ENCODE measurements at places on chromosomes 3 and 15. TPM values are rescaled to one million over a fixed set of nuclear protein-coding genes. Genes with fewer than 3 reads are reported as not detected.

GRCh38 chr3:133573629-133574194, at the start of gene CDV3:
CDV3 (plus strand) TSS chr3:133573686; CDS start chr3:133574045, 359 bp downstream.
- H3K27me3 ChIP-seq, result no peaks in the 10 kb centered on the region
- H3K4me3 ChIP-seq, result peak within 1 kb of the TSS; percentile 54
- peaks cover 62% of the 10 kb centered on the region for H3K4me1 ChIP-seq
- H3K27ac ChIP-seq, result peak within 1 kb of the TSS; percentile 90

The POPDC2 gene
- total RNA-seq, result 0.99 TPM

- no peak for DNase-seq
- H3K4me3 ChIP-seq, result peak overlapping the region; percentile 97
- peaks cover 54% of the 10 kb centered on the region for H3K4me1 ChIP-seq
Measured at GRCh38 chr15:73632670-73633058, 525 bp downstream of the NPTN start.

The SEMA3B gene
- total RNA-seq, result 71.1 TPM

The MGA gene
- total RNA-seq, result 45.5 TPM

- H3K36me3 ChIP-seq, result no peaks in the 10 kb centered on the region
- H3K4me3 ChIP-seq, result no peak overlapping the region
- no peaks in the 10 kb centered on the region for H3K27me3 ChIP-seq
- H3K27ac ChIP-seq, result no peak overlapping the region
- DNase-seq, result no peak
- H3K4me1 ChIP-seq, result peaks cover 12% of the 10 kb centered on the region
Measured at GRCh38 chr3:171824824-171825221, 14.5 kb upstream of the PLD1 start.

DNA sequence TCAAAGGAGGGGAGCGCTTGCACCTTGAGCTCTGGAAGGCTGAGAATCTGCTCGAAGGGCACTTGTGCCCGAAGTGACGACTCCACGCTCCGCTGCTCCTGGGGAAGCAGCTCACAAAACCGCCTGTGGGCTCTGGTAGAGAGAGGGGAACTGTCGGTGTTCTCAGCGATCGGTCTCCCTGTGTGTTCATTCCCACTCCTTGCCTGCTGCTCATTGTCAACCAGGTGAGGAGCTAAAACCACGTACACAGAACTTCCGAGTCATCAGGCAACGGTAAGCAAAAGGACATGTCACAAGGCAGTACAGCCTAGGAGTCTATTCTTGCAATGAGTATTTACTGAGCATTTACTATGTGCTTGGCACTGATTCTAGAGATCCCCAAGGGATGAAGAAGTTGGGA, 1.5 kb downstream of the CIB1 start:
- H3K27ac ChIP-seq, result peak overlapping the region; percentile 94
- DNase-seq, result peak; percentile 28
- H3K4me1 ChIP-seq, result peaks cover 72% of the 10 kb centered on the region
- H3K36me3 ChIP-seq, result no peaks in the 10 kb centered on the region

The ARPP19 gene
- total RNA-seq, result 65.4 TPM

DNA sequence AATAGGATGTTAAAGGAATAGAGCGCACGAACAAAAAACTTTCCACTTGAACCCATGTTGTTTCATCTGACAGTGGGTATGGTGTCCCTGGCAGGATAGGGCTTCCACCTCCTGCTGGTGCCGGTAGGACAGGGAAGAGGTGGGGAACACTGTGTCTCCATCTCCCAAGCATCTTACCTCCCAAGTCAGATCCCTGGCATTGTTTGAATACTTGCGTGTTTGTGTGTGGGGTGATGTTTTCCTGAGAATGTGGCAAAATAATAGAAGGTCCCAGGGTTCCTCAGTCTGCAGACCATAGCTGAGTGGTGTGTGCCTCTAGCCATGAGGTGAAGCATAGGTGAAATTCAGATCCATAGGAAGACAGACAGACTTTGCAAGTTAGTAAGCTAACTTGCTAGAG, 119.4 kb downstream of the IGF1R start:
- H3K4me1 ChIP-seq, result peaks cover 51% of the 10 kb centered on the region
- no peak overlapping the region for H3K4me3 ChIP-seq

DNA sequence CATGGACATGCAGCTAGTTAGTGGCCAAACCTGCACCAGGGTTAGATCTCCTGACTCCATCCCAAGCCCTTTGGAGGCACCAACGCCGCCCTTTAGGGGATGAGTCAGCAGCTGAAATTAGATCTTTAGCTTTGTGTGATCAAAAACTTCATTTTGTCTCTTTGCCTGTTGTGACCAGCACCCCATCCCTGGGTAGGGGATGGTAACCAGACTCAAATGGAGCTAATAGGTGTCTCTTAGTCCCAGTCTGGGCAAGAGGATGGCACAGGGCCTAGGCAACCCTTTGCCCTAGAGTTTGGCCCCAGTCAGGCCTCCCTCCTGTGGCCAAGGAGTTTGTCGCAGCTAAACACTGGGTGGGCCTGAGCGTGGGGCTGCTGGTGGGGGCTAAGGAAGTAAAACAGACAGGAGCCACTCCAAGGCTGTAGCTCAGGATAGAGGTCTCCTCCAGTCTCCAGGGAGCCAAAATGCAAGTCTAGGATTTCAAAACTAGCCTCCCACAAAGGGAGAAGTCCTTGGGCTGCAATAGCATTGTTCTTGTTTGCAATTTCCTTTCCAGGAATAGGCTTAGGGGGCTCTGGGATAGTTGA, 105.1 kb downstream of the CPN2 start:
- peaks cover 11% of the 10 kb centered on the region for H3K4me1 ChIP-seq
- H3K4me3 ChIP-seq, result no peak overlapping the region
- DNase-seq, result no peak

The EXD1 gene
- not detected for total RNA-seq

The AMIGO3 gene
- 2.0 TPM for total RNA-seq

The CYP8B1 gene
- not detected for total RNA-seq

DNA sequence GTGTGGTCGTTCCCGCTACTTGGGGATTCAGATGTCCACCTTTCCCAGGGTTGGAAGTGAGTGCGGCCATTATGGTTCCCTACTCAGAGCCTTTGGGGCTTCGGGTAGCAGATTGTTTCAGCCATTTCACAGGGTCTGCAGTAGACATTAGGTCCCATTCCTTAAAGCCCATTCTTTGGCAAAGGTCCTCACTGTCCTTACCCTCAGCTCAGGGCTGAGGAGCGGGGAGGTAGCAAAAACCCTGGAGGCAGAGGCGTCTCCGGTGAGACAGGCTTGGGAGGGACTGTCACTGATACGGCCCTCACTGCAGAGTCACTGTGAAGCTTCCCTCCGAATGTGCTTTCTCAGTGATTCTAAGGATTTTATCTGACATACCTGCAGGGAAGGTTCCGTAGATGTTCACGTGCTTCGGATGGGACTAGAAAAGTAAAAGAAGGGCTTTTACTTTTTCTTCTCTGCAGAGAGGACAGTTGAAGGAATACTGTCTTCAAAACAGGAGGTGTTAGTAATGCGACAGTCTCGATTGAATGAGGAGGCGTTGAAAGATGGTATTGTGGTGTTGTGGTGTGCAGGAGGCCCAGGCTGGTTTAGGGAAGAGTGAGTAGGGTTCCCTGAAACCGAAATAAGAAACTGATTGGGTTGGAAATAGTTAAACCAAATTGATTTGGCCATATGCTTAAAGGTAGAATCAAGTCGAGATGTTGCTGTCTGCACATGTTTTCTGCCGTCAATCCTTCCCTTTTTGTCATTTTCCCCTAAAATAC, 630 bp downstream of the ATP6V1A start:
- no peaks in the 10 kb centered on the region for H3K36me3 ChIP-seq
- DNase-seq, result no peak
- peak overlapping the region; percentile 32 for H3K4me3 ChIP-seq
- no peaks in the 10 kb centered on the region for H3K27me3 ChIP-seq
- H3K4me1 ChIP-seq, result peaks cover 42% of the 10 kb centered on the region
- peak overlapping the region; percentile 93 for H3K27ac ChIP-seq

The TRMT10C gene
- 9.9 TPM for total RNA-seq

DNA sequence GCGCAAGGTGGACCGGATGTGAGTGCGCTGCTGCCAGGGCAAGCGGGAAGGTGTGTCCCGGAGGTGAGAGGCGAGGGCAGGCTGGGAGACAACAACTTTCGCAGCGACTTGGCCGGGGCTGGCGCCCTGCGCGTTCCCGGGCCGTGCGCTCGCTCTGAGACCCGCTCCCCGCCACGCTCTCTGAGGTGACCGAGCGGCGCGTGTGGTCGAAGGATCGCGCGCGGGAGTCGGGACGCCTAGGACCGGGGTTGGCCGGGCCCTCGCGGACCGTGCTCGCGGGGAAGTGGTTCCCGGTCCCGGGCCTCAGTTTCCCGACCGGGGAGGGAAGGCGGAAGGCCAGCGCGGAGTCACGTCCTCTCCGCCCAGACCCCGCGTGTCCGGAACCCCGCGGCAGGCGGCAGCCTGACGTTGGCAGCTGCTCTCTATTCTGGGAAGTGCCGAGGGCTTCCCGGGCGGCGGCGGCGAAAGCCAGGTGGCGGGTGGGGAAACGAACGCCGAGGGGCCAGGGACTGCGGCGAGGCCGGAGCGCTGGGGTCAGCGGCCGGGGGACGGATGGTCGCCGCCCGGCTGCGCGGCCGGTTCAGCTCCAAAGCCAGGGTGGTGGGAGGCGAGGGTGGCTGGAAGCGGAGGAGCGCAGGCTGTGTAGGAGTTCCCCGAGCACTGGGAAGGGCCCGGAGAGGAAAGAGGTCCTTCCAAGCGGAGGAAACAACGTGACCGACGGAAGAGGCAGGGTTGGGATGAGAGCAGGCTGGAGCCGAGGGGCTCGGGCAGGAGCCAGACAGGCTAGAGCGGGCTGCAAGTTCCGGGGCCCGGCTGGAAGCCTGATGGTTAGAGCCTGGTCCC, 1.0 kb upstream of the IGF2BP2 start:
- peaks cover 25% of the 10 kb centered on the region for H3K4me1 ChIP-seq
- no peaks in the 10 kb centered on the region for H3K36me3 ChIP-seq
- H3K27me3 ChIP-seq, result no peaks in the 10 kb centered on the region
- peak overlapping the region; percentile 45 for H3K4me3 ChIP-seq

DNA sequence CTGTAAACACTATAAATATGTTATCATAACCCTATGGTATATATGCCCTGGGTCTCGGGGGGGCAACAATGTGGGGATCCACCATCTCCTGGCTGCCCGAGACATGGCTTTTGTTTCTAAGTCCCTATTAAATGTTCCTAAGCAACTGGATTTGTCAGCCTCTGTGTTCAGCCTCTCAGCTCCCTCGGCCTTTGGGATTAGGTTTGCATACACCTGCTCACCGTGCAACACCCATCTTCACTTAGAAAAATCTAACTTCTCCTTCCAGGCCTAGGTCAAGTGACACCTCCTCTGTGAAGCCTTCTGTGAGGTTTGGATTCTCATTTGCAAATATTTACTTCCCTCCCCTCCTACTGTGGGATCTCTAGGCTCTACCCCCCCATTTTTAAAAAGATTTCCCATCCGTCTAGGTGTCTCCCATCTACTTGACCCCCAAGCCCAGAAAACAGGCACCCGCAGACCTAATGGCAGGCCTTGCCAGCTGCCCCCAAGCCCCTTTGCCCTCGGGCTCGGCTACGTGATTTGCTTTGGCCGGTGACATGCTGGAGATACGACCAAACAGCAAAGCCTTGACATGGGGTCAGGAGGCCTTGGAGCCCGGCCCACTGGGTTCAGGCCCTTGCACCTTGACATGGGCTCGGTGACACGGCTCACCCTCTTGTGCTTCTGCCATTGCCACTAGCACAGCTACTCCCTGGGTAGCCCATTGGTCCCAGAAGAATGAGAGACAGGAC, 66.0 kb upstream of the BLM start:
- H3K27ac ChIP-seq, result no peak overlapping the region
- H3K36me3 ChIP-seq, result no peaks in the 10 kb centered on the region
- no peak overlapping the region for H3K4me3 ChIP-seq
- no peaks in the 10 kb centered on the region for H3K27me3 ChIP-seq
